ENCODE measurements at places on chromosomes 1 and 21.

- DNase-seq: no peak
Measured at GRCh38 chr1:97599447-97599846, 321.4 kb downstream of the DPYD start.

DNA sequence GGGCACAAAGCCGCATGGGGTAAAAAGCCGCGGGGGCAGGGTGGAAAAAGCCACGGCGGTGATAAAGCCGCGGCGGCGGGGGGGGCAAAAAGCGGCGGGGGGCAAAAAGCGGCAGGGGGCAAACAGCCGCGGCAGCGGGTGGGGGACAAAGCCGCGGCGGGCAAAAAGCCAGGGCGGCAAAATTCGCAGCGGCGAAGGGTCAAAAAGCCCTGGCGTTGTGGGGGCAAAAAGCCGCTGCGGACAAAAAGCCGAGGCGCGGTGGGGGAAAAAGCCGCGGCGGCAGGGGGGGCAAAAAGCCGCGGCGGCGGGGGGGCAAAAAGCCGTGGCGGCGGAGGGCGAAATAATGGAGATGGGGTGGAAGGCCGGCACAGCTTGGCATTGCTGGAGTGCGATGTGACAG is 3902.9 kb downstream of the SRGAP2C start:
- no peak for DNase-seq

DNA sequence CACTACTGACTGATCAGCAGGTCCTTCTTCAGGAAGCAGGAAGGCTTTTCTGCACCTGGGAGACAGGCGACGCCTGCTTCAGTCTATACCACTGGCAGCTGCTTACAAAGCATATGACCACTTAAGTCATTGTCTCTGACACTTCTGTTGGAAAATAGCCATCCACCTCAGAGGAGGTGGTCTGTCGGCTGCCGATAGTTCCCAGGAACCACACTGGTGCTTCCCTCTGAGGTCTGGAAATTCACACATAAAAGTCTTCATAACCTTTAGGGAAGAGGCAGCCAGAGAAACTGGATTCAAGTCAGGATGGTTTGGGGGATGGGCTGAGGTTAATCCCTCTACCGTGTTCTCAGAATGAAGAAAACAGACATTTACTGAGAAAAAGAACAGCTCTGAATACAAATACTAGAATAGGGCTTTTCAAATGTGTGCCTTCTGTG is 15.6 kb upstream of the SRP9 start:
- DNase-seq: no peak

DNA sequence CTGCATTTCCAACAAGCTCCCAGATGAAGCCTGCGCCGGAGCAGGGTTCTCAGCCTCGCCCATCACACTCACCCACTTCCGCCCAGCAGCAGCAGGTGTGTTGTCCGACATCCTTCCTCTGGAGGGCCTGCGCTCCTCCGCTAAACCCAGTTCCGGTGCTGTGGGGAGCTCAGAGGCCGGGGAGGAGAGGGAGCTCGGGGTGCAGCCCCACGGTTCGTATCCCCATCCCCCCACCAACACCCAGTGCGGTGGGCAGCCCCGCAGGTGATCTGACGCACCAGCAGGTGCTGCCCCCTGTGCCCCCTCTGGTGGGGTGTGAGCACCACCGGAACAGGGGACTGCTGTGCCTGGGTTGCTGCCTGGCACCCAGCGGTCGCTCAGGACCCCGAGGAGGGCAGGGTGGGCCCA is 3.4 kb upstream of the PEX10 start:
- DNase-seq: no peak

DNA sequence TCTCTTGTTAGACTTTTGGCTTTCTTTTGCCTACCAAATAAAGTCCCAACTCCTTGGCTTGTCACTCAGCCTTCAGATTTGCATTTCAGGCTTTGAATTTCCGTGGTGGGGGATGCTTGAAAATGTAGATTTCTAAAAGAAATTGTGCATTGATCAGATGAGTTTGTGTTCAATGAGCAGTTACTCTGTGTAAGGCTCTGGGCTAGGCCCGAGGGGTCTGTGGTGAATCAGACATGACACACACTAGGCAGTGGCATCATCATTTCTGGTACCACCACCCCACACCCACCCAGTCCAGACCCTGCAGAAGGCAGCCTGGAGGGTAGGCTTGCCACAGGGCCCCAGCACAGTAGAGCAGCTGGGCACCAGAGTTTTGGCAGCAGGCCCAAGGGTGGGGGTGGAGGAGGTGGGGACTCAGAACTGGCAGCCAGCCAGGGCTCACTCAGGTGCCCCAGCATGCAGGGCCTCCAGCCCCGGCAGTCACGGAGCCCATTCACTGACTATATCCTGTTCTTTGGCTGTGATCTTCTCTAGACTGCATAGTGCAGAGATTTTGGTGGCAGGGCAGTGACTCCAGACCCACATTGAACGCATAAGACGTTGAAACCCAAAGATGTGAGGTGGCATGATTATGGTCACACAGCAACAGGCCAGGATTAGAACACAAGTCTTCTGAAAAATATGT is 97.2 kb upstream of the ARTN start:
- DNase-seq: peak; percentile 24

GRCh38 chr1:70504821-70505193 is 93.7 kb downstream of the CTH start:
- DNase-seq: no peak
